ENCODE measurements at places on chromosomes 1 and 21. TPM values are rescaled to one million over a fixed set of nuclear protein-coding genes. Genes with fewer than 3 reads are reported as not detected.
A peak's percentile ranks its signal among the peaks of the same experiment; 100 is the strongest.

- peak; percentile 37 for DNase-seq
Measured at GRCh38 chr1:10941891-10942541, 70.4 kb upstream of the TARDBP start.

- no peak for DNase-seq
Measured at GRCh38 chr1:34532113-34532512, 222.7 kb upstream of the GJB5 start.

DNA sequence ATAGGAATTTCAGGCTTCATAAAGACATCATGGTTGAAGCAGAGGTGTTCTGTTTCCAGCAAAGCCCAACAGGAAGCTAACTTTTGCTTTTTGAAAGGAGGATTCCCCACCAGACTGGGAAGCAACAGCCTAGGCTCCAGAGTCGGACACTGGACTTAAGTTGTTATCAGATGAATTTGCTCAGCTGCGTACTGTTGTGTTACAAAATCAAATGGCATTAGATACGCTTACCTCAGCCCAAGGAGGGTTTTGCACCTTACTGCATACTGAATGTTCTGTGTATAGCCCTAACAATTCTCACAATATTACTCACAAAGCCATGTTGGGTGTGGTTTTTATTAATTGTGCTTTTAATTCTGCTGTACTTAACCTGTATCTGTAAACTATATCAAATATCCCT lies 547 bp upstream of the CHIA start:
- no peak for DNase-seq

- no peak for DNase-seq
Measured at GRCh38 chr1:70874063-70874462, 173.6 kb downstream of the PTGER3 start.

- DNase-seq = no peak
Measured at GRCh38 chr1:119469741-119470140, 37.3 kb upstream of the HSD3B1 start.

DNA sequence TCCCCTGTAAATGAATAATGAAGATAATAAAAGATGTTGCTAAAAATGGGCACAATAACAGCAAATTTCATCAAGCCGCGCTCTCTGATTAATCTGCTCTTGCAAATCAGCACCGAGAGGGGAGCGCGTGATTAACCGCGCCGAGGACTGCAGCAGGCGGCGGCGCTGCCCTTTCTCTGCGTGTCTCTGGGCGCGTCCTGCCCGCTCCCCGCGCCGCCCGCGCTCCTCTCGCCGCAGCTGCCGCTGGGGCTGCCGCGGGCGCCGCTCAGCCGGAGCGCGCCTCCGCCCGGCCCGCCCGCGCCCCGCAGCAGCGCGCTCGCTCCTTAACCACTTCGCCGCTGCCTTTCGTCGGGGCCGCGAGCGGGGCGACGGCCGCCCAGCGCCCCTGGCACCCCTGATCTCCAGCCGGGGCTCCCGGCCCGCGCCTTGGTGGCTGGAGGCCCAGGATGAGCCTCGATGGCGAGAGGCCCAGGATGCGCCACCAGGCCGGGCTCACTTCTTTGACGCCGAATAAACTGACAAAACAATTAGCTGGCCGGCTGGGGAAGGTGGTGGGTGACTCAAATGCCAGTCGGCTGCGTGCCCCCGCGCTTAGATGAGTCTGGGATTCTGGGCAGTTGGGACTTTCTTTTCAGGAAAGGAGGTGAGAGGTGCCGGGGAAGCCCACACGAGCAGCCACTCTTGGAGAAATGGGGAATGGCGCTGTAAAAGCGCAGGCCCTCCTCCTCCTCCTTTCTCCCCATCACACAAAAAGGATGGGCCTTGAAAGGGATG lies 221.4 kb upstream of the PKN2 start:
- peak; percentile 30 for DNase-seq

- no peak for DNase-seq
Measured at GRCh38 chr1:152109998-152110294, 5.3 kb downstream of the TCHH start.

- DNase-seq = no peak
Measured at GRCh38 chr21:45055861-45056260, 18.5 kb upstream of the ADARB1 start.

GRCh38 chr1:2255047-2255419 lies 26.9 kb downstream of the SKI start:
- no peak for DNase-seq

DNA sequence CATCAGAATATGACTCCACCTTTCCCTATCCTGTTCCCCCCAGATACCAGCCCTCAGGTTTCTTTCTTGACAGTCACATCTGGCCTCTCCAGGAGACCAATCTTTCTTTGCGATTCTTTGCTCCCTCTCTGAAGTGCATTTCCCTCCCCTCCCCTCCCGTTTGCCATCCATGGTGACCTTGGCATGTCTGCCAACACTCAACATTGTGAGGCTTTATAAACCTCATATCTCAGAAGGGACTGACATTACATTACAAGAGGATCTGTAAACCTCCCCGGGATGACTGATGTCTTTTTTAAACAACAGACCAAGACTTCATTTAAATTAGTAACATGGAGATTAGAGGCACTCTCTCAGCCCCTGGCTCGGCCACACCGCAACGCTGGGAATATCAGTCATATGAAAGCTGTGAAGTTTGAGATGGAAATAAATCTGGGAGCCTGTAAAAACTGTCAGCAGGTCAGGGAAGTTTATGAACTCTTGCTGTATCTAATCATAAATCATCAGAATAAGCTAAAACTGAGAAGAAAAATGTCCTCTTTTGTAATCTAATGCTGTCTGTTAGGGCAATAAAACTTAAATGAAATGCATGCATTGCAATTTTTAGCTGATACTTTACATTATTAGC lies 401.7 kb upstream of the PROX1 start:
- DNase-seq = no peak

DNA sequence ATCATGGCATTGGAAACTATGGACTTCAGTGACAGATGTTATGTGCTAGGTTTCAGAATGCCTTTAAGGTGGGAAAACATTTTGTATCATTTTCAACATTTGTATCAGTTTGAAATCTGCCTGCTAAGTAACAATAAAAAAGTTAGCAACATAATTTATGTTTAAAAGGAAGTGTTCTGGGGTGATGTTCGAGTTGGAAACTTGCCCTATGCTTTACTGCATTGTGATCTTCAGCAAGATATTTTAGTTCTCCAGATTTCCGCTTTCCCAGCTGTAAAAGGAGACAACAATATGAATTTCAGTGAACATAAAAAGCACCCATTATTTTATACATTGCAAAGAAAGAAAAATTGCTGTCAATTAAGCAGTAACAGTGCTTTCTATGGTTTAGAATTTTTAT lies 187.4 kb downstream of the DISC1 start:
- DNase-seq = no peak

- peak; percentile 32 for DNase-seq
Measured at GRCh38 chr1:102550729-102551384, 554.1 kb upstream of the OLFM3 start.

DNA sequence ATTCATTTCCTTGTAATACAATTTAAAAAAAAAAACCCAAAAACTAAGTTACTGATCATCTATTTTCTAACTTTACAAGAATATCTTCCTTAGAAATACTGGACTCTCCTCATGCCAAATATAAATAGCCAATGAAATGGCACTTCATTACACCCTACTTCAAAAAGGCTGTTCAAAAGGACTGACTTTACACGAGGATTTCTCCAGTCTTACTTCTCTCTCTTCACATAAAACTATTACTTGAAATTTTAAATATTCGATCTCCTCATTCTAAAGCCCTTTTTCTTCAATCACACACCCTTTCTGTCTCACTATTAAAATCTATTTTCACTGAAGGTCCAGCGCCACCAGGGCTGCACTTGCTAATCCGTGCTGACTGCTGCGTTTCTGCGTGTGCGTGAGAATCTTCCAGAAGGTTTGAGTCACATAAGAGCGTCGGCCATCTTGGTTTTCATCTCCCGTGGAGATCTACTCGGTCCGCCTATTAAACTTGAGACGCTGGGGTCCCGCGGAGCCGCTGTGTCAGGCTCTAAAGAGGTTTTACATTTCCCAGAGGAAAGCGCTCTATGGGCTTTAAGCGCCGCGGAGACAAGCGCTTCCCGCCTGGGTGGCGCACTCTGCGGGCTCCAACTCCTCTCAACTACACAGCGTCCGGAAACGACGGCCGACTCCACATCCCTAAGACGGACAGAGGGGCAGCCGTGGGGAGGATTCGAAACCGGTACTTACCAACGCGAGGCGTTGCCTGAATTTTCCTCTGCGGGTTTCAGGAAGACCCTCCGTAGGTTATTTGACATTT lies 631 bp downstream of the LRIF1 start:
- DNase-seq = peak; percentile 91

DNA sequence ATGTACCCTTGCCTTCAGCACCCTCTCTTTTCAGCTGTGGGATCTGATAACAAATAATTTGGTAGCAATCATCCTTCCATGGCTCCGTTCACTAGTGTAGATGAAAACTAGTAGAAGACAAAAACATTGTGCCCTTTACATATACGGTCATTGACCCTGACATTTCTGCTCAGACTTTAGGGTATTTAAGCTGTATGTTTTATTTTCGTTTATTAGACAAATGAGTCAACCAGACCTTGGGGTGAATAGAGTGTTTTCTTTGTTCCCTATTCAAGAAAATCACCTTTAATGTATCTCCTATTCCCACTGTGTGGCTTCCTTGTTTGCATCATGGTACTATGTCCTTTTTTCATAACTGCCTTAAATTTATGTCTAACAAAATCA lies 187.3 kb downstream of the VAV3 start:
- no peak for DNase-seq

DNA sequence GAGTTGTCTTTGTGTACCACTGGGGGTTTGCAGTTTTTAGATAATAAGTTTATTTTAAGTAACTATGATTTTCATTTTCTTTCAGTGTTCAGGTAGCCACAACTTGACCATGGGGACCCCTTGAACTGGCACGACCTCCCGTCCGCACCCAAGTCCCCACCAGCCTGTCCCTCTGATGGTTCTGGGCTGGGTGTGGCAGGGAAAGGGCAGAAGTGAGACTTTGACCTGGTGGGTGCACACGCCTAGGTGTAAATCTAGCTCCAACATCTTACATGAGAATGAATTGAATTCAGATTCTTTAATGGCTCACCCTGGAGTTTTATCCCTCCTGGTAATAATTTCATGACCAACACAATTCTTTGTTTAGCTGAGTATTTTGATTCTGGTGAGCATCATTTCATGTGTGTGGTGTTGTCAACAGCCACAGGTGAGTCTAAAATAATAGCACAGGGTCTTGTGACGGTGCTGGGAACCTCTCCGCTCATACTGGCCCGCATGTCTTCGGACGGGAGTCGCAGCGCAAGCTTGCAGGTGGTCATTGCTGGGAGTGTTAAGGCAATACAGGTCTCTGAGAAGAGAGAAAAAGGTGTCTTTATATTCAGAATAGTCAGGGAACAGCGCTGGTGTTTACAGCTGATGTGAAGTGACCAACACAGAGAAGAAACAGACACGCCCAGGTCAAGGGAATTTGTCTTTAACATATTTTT lies 50.8 kb upstream of the POFUT2 start:
- DNase-seq = no peak

GRCh38 chr1:16296643-16297042 lies 55.6 kb downstream of the FBXO42 start:
- DNase-seq = no peak

DNA sequence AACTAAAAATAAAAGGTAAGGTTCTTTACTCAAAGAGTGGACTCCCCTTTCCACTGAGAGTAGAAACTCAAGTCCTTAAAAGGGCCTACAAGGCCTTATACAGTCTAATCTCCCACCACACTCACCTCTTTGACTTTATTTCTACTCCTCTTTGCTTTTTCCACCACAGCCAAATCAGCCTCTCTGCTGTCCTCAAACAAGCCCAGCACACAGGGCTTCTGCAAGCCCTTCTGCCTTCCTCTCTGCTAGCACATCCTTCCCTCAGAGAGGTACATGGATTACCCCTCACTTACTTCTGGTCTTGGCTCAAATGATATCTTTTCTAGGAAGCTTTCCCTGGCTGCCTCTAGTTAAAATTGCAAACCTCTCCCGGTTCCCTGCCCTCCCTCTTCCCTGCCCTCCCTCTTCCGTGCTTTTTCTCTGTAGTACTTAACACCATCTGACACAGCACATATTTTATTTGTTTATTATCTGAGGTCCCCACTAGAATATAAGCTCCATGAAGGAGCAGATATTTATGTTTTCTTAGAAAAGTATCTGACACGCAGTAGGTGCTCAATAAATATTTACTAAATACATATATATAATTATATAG lies 1.7 kb downstream of the LYST start:
- DNase-seq = no peak

DNA sequence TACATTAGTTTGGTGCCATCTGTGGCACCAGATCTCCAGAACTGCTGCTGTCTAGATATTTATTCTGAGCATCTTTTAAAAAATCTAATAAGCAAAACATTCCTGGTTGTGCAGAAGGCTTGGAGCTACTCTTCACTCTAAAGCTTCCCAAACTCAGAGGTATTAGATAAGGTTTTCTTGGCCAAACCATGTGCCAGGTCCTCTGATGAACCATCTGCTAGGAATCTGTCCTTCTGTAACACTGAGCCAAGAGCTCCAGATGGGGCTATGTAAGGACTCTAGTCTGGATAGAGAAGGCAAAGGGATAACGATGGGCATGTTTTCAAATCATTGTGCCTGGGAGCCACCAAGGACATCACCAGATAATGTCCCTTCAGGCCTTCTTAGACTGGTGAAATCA lies 410.6 kb downstream of the NTNG1 start:
- no peak for DNase-seq

DNA sequence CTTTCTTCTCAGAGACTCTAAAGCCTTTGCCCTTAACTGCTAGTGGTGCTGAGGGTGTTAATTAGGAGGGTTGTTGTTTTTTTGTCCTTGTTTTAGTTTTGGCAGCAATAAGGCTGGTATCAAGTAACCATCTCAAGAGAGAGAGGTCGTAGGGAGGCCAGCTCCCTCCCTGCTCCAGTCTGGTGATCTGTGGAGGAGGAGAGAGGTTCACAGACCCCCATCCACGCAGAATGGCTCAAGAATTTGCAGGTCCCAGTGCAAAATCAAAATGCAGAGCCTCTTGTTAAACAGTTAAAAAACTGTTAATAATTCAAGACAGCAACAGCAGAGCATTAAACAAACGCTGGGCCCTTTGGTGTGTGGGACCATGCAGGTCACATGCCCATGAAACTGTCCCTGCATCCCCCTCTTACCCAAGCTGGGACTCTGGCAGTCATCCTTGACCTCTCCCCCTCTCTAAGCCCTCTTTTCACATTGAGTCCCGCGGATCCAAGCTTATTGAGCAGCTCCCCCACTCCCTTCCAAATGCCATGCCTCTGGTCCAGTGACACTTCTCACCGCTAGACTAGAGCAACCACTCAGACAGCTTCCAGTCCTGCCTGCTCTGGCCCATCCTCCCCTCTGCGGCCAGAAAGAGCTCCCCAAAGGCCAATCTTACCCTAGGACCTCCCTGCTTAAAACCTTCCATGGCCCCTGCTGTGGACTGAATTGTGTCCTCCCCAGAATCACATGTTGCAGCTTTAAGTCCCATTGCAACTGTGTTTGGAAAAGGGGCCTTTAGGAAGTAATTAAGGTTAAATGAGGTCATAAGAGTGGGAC lies 47.7 kb upstream of the RPL11 start:
- DNase-seq = no peak

The LRRC53 gene
- total RNA-seq = 0.11 TPM

The S100A8 gene
- total RNA-seq = not detected

The ITLN1 gene
- total RNA-seq = not detected

The OVAAL gene
- 4.1 TPM for total RNA-seq

The CLDN8 gene
- total RNA-seq = not detected
